ENCODE measurements at places on chromosomes 16 and 17.

GRCh38 chr16:4537376-4538343, 913 bp downstream of the CDIP1 start:
- DNase-seq, result no peak

- no peak for DNase-seq
These were observed 37.2 kb upstream of the HS3ST3A1 start for GRCh38 chr17:13638855-13639458.

- no peak for DNase-seq
These were observed at the start of gene SEC14L1 for GRCh38 chr17:77140878-77141767. Gene SEC14L1 (plus strand): TSS chr17:77140969. CDS start chr17:77143597, 2,628 bp downstream.

DNA sequence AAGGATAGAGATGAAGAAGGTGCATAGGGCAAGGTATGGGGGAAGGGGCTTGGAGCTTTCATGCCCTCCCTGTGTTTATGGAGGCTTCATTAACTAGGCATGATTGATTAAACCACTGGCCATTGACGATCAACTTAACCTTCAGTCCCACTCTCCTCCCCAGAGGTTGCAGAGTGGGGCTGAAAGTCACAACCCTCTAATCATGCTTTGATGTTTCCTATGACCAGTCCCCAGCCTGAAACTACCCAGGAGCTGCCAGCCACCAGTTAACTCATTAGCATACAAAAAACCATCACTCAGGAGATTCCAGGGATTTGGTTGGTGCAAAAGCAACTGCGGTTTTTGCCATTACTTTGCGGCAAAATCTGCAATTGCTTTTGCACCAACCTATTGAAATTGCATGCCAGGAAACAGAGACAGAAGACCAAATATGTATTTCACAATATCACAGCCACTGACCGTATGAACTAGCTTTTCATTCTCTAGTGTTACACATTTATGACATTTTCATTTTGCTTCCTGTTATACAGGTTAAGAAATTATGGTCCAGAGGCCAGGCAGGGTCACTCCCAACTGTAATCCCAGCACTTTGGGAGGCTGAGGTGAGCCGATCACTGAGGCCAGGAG, 5.4 kb downstream of the GFOD2 start:
- DNase-seq, result no peak

DNA sequence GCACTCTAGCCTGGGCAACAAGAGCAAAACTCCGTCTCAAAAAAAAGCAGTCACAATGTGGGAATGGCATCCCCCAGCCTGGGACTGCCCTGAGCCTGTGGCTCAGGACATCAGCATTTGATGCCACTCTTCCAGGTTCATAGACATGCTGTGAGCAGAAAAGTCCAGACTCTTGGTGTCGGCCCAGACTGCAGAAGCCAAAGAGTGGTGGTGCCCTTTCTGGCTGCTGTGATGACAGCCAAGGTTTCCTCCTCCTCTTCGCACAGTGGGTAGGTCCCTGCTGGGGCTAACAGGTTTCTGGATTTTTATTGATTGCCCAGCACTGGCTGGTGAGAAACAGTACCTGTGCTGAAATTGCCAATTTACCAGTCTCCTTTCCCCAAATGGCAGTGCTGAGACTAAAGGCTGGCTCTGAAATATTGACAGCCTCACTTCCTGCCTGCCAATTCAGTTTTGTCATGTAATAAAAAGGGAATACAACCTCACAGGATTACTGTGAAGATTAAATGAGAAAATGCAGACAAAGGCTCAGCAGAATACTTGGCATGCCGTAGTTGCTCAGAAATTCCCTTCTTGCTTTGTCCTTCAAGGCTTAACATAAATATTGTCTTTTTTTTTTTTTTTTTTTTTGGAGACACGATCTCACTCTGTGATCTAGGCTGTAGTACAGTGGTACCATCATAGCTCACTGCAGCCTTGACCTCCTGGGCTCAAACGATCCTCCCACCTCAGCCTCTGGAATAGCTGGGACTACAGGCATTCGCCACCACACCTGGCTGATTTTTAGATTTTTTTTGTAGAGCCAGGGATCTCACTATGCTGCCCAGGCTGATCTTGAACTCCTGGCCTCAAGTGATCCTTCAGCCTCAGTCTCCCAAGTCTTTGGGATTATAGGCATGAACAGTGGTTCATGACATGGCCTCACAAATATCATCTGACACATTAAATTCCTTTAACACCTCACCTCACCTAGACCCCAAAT, 15.5 kb upstream of the UBE2G1 start:
- DNase-seq, result no peak

DNA sequence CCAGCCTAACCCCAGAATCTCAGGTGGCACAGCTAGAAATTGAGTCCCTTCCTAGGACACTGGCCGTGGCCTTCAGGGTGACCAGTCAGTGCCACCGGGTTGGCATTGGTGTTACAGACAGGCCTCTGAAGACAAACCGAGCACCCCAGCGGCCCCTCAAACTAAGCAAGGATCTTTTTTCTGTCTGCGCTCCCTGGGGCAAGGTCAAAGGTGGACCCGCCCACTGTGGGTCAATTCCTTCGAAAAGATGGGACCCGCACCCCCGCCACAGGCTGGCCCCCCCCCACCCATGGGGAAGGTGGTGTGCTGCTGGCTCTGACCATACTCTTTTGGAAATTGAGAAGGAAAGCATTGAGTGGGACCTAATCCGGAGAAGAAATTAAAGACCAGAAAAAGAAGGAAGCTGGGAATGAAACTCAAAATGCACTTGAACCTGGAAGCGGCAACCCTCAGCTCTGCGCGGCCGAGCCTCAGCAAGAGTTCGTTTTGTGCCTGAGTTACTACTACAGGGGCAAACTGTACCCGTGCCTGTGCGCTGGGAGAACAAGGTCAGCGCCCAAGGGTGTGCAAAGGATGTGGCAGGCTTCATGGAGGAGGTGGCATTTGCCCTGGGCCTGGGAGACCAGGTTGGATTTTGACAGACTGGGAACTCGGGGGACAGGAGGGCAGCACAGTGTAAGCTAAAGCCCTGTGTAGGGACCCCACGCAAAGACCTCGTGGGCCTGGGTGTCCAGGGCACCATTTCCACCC, 20.4 kb downstream of the TMC6 start:
- DNase-seq, result no peak

All from renal pelvis (tissue), 12 donors.